ENCODE measurements at places on chromosomes 13 and 19.

DNA sequence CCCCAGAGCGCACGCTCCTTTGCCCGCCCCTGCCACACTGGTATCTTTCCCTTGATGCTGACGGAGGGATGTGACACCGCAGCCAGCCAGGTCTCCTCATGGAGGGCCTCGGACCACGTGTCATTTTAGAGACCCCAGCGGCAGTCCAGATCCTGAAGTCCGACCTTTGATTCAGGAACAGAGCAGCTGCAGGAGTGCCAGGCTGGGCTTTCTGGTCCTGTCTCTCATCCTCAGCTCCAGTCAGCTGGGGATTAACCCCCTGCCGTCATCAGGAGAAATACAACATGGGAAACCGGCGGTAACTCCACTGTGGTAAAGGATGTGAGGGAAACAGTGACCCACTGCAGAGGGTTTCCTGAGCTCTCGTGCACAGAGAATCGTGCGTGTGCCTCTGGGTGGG lies 140.6 kb downstream of the SIPA1L3 start:
- no peak for DNase-seq

- DNase-seq, result peak; percentile 11
These were observed 109.5 kb downstream of the TBC1D4 start for GRCh38 chr13:75372517-75372916.

GRCh38 chr13:73416093-73416492 lies 357.3 kb downstream of the KLF5 start:
- no peak for DNase-seq

DNA sequence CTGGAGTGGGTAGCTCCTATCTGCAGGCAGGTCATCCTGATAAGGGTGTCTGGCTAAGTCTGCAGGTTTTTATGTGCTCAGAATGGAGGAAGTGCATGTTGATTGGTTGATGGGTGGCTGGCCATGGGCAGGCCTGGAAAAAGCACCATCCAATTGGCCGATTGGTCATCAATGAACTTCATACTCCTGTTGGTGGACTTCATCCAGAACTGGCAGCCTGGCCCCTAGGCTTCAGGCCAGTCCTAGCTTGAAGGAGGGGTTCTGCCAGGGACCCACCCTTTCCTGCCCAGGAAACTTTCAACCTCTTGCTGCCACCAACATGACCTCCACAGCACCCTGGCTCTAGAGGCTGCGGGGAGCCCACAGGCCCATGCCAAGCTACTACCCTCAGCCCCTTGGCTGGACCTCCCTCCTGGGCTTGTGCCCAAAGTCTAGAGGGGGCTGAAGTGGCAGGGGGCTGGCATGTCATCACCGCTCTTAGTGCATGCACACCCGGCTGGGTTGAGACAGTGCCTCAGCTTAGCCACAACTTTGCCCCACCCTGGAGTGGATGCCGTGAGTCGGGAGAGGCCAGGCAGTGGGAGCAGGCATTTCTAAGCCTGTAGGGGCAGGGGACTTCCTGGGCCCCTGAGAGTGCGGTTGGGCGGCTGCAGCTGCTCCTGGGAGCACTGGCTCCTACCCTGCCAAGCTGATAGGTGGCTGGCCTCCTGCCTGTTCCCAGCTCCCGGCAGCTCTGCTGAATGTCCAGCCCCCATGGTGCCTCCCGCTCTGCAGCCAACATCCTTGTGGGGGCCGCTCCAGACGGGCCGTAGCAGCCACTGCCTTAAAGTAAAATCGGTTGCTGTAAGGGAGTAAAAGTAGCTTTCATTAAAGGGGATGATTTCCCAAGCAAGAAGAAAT lies 13.2 kb downstream of the DNAJC15 start:
- no peak for DNase-seq

- DNase-seq, result no peak
These were observed 22.6 kb downstream of the PGPEP1 start for GRCh38 chr19:18362934-18363542.

GRCh38 chr13:93982179-93982918 lies 497.1 kb downstream of the DCT start:
- DNase-seq, result no peak

- no peak for DNase-seq
These were observed 9.1 kb downstream of the ZNF100 start for GRCh38 chr19:21758296-21758695.

DNA sequence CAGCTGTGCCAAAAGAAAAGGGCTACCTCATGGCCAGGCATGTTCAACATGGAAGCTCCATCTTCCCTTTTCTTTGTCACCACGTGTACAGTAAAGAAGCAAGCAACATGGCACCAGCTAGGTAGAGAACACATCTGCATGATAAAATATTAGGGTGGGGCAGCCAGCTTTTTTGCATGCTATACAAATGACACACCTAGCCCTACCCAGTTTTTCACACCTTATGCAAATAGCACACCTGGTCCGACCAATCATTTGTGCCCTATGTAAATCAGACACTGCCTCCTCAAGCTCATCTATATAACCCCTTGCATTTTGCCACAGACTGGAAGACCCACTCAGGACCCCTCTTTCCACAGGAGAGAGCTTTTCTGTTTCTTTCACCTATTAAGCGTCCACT lies 85.5 kb downstream of the STOML3 start:
- DNase-seq, result no peak

- no peak for DNase-seq
These were observed 23.0 kb downstream of the HS6ST3 start for GRCh38 chr13:96112936-96113335.

GRCh38 chr19:31612873-31613272 lies 263.6 kb upstream of the TSHZ3 start:
- DNase-seq, result no peak

DNA sequence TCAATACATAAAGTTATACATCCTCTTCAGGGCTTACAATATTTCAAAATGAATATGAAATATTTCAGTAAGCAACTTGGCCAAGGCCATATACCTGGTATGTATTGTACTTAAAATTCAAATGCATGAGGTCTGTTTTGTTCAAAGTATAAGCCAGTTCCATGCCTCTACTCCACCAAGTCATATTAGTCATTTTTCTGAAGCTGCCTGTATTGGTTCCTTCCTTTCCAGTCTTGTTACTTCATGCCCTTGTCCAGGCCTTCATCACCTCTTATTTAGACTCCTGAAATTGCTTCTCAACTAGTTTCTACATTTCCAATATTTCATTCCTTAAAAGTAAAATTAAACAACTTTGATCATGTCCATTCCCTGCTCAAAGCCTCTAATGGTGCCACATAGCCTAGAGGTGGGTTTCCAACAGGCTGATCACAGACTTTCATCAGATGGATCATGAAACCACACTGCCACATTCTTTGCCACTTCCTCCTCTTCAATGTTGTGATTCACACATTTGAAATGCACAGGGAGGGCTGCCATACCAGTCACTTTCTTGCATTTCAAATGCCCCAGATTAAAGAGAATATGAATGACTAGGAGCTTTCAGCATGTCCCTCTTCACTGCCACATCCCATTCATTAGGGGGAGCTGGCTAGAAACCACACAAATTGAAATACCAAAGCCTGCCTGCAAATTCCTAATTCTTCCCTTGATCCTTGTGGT lies 424.1 kb upstream of the DACH1 start:
- DNase-seq, result peak; percentile 52

DNA sequence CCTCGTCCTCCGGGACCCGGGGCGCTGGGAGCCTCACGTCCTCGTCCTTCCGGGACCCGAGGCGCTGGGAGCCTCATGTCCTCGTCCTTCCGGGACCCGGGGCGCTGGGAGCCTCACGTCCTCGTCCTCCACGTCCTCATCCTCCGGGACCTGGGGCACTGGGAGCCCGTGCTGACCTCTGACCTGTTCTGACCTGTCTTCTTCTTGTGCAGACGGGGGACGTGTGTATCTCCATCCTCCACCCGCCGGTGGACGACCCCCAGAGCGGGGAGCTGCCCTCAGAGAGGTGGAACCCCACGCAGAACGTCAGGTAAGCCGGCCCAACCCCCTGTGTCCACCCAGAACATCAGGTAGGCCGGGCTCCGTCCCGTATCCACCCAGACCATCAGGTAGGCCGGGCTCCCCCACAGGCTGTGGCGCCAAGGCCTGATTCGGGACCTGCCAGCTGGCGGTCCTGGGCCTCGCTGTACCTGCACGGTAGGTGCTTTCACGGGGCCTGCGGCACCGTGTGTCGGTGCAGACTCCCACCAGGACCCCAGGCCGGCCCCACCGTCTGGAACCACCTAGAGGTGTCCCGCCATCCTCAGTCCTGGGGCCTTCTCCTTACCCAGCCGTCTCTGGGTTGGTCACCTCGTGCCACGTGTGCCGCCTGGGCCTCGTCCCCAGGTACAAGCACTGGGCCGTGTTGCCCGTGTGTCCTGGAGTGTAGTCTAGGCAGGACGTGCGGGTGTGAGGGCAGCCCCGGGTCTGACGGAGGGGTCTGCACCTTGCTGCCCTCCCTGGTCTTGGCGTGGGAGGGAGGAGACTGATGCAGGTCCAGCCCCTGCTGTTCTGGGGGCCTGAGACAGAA lies 4.7 kb downstream of the CDC34 start:
- no peak for DNase-seq

GRCh38 chr13:111868716-111869115 lies 198.2 kb upstream of the SOX1 start:
- DNase-seq, result no peak

- no peak for DNase-seq
These were observed 150.6 kb downstream of the KCTD12 start for GRCh38 chr13:76735641-76736040.

DNA sequence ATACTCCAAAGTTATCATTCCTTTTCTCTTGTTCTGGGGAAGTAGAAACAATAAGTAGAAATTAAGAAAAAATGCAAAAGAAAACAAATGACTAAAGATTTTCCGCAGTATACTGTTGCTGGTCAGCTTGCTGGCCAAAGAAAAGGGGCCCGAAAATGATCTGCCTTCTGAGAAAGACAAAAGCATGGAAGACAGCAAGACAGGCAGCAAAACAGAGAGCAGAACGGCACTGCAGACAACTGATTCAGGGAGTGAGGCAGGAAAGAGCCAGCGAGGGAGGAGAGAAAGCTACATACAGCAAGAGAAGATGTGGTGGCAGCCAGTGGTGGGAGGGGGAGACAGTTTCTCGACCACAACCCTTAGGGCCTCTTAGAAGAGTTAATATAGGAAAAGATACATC lies 5.3 kb upstream of the DOCK9 start:
- DNase-seq, result no peak

DNA sequence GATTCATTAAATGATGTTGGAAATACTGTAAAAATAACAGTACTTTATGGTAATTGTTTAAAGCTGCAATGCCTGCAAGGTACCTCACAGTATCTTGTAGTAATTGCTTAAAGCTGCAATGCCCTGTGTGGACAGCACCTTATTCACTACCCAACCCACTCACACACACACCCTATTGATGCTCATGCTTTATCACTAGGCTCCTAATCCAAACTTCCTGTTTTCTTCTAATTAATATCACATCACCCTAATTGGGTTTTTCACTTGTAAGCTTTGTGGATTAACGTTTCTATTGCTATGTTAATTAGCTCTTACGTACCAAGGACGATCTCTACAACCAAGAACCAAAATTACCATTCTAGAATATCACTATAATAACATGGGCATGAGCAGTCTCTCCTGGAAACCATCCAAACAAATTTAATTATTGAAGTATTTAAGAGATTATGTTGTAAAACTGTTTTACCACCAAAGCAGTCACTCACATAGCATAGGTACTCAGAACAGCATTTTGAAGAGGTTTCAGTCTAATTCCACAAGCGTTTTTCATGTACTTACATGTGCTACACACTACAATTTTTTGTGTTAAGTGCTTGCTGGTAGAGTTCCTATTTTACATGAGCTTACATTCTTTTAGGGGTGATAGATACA lies 303.8 kb downstream of the PCDH9 start:
- no peak for DNase-seq

- no peak for DNase-seq
These were observed 1888.8 kb upstream of the PCDH20 start for GRCh38 chr13:63304497-63304896.

DNA sequence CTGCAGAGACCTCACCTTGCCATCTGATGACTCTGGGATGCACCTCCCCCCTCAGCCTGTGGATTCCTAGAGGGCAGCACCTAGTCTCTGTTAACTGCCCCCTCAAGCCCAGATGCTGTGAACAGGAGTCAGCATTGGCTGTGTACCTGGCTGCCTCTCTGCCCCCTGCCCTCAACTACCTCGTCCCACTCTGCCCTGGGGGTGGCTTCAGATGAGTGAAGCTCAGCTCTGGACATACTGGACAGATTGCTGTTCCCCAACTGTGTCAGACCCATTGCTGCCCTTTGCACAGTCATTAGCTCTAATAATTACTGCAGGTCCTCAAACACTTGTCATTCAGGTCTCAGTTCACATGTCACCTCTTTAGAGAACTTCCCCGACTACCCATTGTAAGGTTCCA lies 182.1 kb upstream of the TSHZ3 start:
- DNase-seq, result no peak

- DNase-seq, result no peak
These were observed 14.0 kb upstream of the PHF11 start for GRCh38 chr13:49481788-49482187.

DNA sequence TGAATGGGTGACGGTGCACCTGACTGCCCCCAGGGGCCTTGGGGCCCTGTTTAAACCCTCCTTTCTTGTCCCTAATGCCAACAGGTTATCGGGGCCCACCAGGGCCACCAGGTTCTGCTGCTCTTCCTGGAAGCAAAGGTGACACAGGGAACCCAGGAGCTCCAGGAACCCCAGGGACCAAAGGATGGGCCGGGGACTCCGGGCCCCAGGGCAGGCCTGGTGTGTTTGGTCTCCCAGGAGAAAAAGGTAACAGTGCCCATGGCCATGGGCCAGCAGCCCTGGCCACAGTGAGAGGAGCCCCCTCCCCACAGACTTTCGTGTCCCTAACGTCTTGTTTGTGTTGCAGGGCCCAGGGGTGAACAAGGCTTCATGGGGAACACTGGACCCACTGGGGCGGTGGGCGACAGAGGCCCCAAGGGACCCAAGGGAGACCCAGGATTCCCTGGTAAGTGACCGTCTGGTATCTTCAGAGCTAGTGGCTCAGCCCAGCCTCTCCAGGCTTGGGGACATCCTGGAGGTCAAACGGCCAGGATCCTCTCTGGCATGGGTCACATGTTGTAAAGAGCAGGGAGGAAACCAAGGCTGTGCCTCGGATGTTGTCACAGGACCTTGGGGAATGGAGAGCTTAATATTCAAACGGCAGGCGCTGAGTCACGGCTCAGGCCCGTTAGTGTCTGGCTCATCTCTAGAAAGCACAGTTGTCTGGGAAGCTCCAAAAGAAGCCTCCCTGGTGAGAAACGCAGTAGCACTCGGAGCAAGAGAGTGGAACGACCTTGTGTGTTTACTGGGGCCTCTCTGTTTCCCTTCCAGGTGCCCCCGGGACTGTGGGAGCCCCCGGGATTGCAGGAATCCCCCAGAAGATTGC lies 58.3 kb downstream of the RAB20 start:
- DNase-seq, result no peak

GRCh38 chr13:73058432-73058735 lies 421 bp upstream of the KLF5 start:
- no peak for DNase-seq

Measured in NT2/D1 (cell line).